Fibroblast of skin of scalp (primary cell): ENCODE measurements at places on chromosomes 12 and 14.

DNA sequence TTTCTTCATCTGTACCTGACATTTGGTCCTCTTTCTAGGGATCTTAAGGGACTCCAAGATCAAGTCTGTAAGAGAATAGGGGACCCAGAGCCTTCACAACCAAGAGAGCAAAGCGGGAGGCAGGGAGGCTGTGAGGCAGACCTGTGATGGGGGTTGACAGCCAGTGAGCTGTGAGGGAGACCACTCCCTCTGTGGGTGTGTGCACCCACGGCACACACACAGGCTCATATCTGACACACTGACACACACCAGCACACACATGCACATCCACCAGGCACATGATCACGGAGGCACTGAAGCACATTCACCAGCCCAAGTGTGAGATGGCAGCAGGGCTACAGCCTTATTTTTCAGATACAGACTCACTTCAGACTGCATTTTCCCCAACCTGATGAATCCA lies 55.2 kb downstream of the SPTB start:
- no peak for DNase-seq

- DNase-seq, result no peak
These were observed 141.0 kb upstream of the ARHGAP5 start for GRCh38 chr14:31936115-31936514.

- DNase-seq, result peak; percentile 60
These were observed 14.5 kb upstream of the LLPH start for GRCh38 chr12:66144791-66145754.

DNA sequence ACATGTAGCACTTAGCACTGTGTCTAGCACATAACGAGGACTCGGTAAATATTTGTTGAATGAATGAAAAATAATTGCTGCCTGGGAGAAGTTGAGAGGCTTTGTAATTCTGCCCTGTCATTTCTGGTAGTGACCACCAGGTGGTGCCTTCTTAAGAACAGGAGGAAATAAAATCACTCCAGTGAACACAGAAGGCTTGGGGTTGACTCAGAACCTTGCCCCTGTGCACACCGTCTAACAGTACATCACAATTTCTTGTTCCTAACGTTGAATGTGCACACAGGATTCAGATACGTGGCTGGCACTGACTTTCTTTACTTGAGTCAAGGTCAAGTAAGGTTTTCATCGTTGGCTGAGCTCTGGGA lies 91.8 kb downstream of the RGS6 start:
- peak; percentile 4 for DNase-seq

DNA sequence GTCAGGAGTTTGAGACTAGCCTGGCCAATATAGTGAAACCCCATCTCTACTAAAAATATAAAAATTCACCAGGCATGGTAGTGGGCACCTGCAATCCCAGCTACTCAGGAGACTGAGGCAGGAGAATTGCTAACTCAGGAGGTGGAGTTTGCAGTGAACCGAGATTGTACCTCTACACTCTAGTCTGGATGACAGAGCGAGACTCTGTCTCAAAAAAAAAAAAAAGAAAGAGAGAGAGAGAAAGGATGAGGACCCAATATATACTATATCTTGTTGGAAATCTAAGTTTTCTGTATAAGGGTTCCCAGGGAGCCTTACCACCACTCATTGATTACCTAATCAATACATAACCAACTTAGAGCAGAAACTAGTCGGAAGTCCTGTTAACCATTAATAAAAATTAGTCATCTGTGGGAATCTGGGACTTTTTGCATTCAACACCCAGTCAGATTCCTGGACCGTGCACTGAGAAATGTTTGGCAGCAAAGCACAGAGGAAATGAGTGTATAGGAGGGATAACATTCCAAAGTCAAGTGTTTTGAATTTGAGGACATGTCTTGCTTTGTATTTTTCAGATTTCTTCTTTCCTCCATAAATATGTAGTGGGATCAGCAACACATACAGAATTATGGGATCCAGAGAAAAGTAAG lies 44.8 kb upstream of the NR2C1 start:
- peak; percentile 92 for DNase-seq

DNA sequence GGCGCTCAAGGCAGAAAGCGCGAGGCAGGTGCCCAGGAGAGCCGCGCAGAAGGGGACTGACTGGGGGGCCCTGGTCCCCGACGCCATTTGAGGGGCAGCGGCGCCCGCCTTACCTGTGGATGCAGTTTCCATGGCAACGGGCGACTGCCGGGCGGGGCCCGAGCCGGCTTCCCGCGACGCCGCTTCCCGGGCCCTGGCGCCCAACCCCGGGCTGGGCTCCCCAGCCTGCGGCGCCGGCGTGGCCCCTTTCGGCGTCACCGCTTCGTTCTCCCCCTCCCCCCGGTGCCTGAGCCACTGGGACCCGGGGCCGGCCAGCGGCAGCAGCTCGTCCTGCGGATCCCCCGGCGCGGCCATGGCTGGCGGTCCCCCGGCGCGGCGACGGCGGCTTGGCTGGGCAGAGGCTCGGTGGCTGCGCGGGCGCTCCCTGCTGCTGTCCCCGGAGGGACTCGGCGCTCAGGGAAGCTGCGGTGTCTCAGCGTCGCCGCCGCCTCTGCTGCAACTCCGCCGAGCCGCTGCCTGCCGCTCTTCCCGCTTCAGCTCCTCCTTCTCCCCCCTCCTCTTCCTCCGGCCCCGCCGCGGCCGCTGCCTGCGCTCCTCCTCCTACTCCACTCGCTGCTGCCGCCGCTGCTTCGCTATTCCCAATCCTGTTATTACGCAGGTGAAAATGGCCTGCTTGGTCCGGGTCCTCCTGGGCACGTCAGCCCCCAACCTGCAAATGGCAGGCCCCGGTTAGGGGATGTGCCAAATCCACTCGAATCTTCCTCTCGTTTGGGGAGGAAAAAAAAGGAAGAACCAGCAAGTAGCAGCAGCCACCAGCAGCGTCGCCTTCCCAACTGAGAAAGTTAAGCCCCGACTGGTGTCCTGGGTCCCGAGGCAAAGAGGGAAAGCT lies at the start of gene RTN1:
TSS of gene RTN1 (minus strand) at position 500 of the 889 bp plus-strand sequence. CDS start at position 354, 146 bp downstream.
- DNase-seq, result peak; percentile 45

GRCh38 chr12:2753536-2753935 lies 41.2 kb upstream of the FKBP4 start:
- no peak for DNase-seq

DNA sequence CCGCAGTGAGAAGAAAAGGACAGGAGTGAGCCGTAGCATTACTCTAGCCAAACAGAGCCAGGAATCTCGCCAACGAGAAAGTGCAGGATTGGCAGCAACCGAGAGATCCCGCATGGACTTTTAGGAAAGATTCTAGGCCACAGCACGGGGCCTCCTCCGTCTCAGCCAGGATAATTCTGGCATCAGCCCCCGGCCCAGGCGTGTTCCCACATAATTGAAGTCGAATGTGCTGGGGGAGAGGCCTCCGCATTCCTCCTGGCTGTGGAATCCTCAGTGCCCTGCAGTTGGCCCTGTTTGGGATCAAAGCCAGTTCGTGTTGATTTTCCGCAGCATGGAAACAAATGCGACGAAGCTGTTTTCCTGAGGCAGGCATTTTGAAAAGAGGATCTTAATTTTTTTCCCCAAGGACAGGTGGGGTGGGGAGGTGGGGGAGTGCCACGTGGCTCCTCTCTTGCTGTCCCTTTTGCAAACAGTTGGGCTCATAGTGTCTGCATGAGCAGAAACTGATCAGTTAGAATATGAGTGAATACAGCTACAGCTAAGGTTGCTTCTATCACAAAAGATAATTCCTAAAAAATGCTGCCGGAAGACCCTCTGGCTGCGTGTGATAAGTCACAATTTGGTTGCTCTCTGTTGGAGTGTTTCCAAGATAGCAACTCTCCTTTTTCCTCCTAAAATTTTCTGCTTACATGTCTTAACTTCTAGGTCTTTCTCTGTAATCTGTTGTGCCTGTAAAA lies 37.3 kb upstream of the ATXN2 start:
- DNase-seq, result peak; percentile 87

DNA sequence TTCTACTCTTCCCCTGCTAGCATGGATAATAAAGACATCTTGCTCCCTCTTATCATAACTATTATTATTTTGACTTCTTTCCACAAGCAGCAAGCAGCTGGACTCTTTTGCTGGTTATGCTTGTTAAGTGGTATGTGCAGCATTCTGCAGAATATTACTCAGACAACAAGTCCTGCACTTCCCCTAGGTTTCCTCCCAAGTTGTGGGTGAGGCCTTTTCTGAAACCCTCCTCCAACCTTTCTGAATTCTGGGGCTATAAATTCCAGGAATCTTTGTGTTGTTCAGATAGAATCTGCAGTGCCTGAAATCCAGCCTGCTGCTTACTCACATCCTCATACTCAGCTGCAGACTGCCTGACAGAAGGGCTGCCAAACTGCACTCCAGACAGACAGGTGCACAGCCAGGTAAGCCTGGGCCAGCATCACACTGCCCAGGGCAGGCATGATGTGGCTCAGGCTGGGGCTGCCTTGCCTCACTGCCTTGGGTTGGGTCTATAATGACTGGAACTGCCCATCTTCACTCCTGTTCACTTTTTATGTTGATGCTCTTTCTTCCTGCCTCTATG lies 6.2 kb upstream of the DHRS2 start:
- no peak for DNase-seq

DNA sequence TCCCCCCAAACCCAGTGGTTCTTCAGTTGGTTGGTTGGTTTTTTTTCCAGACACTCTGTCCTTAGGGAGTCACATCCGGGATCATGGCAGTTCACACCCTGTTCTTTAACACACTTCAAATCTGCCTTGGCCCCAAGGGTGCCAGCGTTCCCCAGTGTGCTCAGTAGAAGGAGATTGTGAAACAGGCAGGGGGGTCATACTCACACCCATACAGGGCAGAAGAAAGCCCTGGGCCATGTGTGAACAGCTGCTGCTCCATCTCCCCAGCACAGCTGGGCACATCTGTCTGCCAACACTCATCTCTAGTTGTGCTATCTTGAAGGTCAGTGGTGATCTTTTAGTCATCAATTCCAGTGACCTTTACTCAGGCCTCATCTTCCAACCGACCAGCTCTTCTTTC lies 64.4 kb upstream of the FUT8 start:
- DNase-seq, result no peak

DNA sequence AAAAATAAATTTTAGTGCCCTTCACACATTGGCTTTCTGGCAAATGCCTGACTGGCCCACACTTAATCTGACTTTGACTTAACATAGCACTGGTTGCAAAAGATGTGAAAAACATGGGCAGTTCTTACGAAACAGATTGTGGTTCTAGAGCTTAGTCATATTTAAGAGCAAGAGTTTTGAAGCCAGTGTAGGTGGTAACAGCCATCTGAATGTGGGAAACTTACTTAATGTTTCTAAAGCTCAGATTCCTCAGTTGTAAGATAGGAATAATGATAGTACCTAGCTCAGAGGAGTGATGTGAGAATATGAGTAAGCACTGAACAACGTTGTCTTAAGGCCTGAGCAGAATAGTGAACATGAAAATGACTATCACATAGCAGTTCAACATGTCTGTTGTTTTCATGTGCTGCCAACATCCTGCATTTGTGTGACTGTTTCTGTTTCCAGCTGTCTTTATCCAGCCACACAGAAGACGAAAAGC lies 262.7 kb downstream of the SYT1 start:
- DNase-seq, result peak; percentile 71

DNA sequence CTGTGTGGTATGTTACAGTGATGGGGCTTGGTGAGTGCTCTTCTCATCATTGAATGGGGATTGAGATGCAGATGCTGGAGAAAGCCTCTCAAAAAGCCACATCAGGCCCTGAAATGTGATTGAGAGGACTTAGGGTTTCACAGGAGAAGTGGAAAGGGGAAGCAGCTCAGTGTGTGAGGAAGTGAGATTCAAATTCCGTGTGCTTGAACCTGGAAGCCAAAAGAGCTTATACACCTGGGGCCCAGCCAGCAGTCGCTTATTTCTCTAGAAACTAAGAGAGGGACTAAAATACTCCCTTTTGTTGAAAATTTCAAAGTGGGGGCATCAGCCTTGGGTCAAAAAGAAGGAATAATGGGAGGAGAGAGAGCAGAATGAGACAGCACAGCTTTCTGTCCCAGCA lies 39.1 kb upstream of the GZMB start:
- DNase-seq, result no peak

DNA sequence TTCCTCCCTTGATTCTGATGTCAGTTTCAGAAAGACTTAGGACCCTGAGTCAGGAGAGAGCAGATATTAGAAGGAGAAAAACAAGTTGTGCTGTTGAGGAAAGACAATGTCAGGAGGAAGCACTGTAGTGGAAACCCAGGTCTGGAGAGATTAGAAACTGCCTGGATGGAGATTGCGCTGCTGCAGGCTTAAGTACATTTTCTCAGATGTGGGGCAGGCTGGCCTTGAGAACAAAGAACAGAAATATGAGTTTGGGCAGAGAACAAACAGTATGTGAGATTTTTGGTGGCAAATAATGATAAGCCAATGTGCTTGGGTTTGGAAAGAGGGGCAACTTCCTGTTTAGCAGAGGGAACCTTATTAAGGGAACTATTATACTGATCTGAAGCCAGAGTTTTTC lies 74.3 kb upstream of the PRMT8 start:
- no peak for DNase-seq

DNA sequence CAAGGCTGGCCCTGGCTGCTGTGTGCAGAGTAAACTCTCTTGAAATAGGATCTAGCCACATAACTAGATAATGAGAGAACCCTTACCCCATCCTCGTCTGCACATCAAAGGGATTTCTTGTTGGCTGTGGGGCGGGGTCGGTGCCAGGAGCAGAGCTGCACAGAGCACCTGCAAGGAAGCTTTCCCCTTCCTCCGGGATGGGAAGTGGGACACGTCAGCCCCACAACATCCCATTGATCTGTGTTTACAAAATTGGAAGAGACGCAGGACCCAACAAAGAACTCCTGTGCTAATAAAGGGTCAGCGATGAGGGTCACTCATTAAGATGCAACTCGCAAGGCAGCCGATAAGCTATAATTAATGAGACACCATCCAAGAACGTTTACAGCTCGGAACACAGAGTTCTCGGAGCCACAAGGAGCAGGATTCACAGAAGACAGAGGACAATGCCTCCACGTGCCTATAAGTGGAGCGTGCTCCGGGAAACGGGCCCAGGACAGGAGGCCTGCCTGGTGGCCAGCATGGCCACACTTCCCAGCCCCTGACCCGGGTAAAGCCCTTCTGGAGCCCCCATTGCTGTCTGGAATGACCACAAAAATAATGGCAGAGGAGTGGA lies 171.5 kb downstream of the SLC15A4 start:
- DNase-seq, result no peak

- no peak for DNase-seq
These were observed 303.9 kb upstream of the FKBP4 start for GRCh38 chr12:2490831-2491230.

- peak; percentile 64 for DNase-seq
These were observed at the start of gene DNAAF2 for GRCh38 chr14:49634547-49635334. Gene DNAAF2 (minus strand): TSS chr14:49635244. CDS start chr14:49635149, 95 bp downstream.

DNA sequence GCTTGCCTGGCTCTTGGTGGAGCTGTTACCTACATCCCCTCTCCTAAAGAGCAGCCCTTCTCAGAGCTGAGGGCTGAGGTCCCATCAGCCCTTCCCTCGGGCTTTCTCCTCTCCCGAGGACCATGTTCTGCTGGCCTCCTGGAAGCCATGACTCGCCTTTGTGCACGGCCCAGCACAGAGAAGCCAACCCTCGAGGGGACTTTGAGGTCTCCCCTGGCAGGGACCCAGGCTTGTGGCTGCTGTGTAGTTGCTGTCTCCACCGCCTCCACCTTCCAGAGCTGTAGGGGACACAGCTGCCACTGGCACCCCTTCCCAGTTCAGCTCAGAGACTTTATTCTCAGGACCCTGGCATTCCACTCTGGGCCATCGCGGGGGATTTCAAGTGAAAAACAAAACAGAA lies 22.9 kb upstream of the CCND2 start:
- no peak for DNase-seq

- peak; percentile 52 for DNase-seq
These were observed 39.1 kb upstream of the INF2 start for GRCh38 chr14:104650057-104650980.

- no peak for DNase-seq
These were observed 67.3 kb upstream of the FBXO33 start for GRCh38 chr14:39499514-39499913.
